ENCODE measurements at places on chromosomes 4 and X.

DNA sequence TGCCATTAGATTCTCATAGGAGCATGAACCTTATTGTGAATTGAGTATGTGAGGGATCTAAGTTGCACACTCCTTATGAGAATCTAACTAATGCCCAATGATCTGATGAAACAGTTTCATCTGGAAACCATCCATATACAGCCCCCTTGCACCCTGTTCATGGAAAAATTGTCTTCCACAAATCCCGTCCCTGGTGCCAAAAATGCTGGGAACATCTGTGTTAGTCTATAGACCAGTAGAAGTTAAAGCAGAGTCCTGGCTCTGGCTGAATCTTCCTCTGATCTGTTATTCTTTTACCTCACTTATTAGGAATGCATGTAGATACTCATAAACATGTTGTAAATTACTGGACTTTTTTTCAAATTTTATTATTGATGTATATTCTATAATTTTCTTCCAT, 29.2 kb downstream of the SULT1B1 start:
- no peak for DNase-seq

DNA sequence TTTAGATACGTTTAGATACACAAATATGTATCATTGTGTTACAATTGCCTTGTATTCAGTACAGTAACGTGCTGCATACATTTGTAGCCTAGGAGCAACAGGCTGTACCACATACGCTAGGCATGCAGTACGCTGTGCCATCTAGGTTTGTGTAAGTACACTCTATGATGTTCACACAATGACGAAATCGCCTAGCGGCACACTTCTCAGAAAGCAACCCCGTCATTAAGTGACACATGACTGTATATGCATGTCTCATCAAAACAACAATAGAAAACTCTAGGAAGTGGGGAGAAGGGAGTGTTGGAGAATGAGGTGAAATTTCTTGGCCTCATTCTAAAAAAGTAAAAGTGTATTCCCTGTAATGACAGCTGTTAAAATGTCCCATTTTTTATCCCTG, 32.7 kb downstream of the CCDC149 start:
- no peak for DNase-seq

GRCh38 chr4:124939908-124940307, 227.4 kb upstream of the ANKRD50 start:
- no peak for DNase-seq

DNA sequence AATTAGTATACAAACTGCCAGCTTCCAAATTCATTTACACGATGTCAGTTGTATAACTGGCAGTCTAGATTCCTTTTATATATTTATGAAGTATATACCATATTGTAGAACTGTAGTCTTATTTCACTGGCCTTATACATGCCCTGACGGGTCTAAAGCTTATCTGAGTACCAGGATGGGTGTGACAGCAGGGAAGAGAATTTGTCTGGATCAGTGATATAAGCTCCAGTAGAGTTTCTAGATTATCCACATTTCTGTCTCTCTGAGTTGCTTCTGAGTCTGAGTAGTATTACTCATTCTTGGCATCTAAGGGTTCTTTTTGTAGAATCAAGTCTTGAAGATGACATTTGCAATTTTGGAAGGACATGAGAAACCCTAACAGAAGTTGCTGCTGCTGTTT, 101.3 kb downstream of the RPA4 start:
- no peak for DNase-seq
